Thyroid gland (tissue), 4 donors: ENCODE measurements at places on chromosomes 16 and 17. TPM values are rescaled to one million over a fixed set of nuclear protein-coding genes. Genes with fewer than 3 reads are reported as not detected.

DNA sequence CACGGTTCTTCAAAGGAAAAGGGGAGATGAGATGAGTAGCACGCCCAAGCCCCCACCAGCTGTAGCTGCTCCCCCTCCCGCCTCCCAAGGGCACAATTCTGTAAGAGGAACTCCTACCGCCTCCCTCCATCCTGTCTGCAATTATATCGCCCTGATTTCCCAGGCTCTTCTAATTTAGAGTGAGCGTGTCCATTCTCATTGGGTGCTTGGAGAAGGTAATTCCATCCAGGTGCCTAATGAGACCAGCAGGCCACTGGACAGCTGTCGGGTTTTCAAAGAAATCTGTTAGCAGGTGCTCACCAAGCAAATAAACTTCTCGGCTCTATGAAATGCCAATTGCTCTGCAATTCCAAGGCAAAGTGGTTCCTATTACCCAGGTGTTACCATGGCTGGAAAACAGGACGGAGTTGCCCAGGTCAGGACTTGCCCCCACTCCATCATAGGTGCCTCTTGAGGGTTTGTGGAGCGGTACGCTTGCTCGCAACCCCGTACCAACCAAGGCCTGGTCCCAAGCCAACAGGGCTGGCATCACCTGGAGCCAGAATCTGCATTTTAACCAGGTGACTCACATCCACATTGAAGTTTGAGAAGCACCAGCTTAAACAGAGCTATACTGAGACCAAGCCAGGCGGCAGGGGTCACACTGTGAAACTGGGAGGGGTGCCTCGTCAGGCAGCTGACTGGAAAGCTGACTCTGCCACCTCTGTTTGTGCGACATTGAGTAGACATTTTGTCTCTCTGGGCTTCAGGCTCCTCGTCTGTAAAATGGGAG lies 16.5 kb upstream of the MEAK7 start:
- peak; percentile 80 for DNase-seq

DNA sequence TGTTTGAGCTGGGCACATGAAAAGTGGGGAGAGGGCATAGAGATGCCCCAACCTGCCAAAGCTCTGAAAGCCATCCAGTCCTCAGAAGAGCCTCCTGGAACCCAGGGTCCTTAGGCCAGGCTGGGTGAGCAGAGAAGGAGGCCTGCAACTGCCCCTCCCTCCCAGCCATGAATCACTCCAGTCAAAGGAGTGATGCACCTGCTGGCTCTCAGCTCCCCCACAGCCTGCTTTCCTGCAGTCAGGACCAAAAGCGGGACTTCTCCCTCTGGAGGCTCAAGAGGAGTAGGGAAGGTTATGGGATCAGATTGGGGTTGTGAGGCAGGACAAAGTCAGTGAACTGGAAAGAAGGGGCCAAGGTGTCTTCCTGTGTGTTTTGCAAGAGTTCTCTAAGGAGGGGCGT lies 145.6 kb downstream of the TMEM132E start:
- DNase-seq, result no peak

- no peak for DNase-seq
These were observed 380.2 kb upstream of the ZFHX3 start for GRCh38 chr16:73428121-73428520.

- DNase-seq, result peak; percentile 71
These were observed 88.6 kb downstream of the USP31 start for GRCh38 chr16:23060458-23061320.

DNA sequence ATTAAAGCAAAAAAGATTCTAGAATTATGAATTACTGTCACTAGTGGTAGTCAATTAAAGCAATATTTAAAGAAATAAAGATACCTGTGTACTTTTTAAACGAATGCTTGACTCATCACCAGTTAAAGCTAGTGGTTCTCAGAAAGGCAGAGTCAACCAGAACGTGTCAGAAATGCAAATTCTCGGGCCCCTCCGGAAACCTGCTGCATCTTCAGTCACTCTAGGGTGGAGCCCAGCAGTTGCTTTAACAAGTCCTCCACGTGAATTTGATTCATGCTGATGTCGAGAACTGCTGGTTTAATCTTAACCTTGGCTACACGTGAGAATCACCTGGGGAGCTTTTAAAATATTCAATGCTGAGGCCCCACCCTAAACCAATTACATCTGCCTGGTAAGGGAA lies 169.8 kb upstream of the SDK2 start:
- no peak for DNase-seq

The GSDMA gene
- total RNA-seq, result not detected

- no peak for DNase-seq
These were observed 8.4 kb upstream of the CLDN9 start for GRCh38 chr16:3004319-3004718.

DNA sequence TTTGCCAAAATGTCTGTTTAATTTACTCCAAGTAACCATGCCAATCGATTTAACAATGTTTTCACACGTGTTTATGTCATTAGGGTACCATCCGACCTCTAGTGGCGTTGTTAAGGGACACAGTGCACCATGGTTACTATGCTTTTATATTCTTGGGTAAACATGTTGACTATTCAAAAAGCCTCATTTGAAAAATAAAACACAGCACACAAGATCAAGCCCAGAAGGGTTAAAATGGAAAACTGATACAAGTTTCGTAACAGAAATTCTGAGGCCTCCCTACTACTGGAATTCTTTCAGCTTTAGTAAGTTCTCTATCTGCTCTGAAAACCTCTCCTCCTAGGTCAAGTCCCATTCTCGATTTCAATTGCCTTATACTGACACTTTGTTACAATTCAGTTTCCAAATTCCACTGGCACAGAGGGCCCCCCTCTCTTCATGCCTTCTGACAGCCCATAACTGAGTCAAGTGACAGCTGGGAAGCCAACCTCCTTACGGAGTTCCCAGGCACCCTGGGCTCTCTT lies 2.1 kb downstream of the CFAP20 start:
- peak; percentile 13 for DNase-seq

GRCh38 chr17:66637491-66637890 lies 197.4 kb upstream of the CACNG5 start:
- no peak for DNase-seq

The KIF19 gene
- 0.94 TPM for total RNA-seq

DNA sequence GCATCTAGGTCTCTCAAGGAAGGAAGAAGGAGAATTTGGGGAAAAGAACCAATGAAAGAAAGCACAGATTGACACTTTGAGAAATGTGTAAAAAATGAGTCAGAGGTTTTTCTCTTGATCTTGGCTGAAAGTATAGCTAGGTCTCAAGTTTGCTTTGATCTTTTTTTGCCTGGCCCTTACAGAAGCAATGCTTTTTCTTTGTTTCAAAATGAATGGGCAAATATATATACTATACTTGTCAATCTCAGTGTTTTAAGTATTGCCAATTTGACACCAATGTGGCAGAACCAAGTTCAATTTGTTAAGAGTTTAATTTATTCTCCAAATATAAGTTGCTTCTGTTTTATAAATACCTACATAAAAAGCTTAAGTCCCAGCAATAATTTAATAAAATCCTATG lies 119.6 kb downstream of the PPM1E start:
- no peak for DNase-seq

The SPHK1 gene
- 13.2 TPM for total RNA-seq

The LRRC37A3 gene
- total RNA-seq, result 20.3 TPM

GRCh38 chr17:12485361-12485906 lies 180.3 kb upstream of the MYOCD start:
- no peak for DNase-seq

DNA sequence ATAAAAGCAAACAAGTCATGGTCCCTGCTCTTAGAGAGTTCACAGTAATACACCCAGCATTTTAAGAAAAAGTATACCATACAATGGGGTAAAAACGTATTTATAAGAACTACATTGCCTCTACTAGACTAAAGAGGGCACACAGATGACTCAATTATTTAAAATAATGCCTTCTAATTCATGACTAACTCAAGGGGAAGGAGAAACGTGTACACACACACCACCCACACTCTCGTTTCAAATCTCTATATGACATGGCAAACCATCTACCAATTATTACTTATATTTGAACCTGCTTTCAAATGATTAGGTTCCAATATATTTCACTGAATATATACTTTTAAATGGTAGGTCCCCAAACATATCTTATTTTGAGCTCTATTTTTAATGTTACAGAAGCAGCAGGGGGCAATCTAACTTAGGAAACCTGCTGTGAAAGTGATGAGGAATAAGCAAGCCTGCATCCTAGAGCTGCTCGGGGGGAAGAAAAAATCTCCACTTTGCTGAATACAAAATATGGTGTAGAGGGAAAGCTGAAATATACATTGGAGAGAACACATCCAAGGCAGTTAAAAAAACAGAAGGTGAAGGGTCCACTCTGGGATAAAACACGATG lies 232.4 kb upstream of the PSMD7 start:
- no peak for DNase-seq

GRCh38 chr16:21277045-21277926 lies 804 bp downstream of the CRYM start:
- no peak for DNase-seq

The RNF167 gene
- total RNA-seq, result 47.1 TPM

GRCh38 chr17:76197911-76198310 lies 42.4 kb downstream of the RNF157 start:
- DNase-seq, result peak; percentile 83

DNA sequence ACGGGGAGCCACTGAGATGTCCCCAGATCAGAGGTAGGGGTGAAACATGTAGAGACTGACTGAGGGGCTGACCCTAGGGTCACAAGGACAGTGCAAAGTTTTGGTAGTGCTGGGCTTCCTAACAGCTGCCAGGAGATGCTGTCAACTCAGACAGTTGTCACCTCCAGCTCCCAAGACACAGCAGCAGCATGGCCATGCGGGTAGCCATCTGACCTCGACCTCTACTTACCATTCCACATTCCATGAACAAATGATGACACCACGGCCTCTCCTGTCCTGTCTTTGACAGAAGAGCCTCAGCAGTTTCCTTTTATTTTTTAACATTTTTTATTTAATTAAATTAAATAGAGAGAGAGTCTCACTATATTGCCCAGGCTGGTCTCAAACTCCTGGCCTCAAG lies 65.3 kb upstream of the NFAT5 start:
- no peak for DNase-seq

The KDM6B gene
- total RNA-seq, result 12.3 TPM

DNA sequence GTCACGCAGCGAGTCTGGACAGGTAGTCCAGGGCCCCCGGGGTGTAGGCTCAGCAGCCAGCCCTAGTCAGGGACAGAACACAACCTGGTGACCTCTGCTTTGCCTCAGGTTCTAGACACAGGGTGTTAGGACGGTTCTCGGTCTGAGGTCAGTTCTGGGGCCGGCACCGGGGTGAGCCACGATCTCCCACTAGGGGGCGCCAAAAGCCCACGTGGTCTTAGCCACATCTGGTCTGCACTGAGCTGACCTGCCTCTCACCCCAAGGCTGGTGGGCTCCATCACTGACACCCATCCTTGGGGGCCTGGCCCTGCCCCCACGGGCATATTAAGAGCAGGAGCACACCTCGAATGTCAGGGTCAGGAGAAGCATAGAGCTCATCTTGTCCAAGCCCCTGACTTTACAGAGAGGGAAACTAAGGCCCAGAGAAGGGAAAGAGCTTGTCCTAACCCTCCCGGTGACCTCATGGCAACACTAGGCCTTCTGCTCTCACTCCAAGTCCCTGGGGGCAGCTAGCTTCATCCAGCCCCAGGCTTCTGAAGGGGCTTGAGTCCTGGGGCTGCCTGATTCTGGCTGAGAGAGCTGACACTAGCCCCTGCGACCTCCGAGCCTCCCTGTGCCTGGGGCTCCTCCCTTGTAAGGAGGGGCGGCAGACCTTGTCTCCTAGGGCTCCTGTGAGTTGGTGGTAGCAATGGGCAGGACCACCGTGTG lies 9.0 kb downstream of the SLC5A10 start:
- DNase-seq, result peak; percentile 80

DNA sequence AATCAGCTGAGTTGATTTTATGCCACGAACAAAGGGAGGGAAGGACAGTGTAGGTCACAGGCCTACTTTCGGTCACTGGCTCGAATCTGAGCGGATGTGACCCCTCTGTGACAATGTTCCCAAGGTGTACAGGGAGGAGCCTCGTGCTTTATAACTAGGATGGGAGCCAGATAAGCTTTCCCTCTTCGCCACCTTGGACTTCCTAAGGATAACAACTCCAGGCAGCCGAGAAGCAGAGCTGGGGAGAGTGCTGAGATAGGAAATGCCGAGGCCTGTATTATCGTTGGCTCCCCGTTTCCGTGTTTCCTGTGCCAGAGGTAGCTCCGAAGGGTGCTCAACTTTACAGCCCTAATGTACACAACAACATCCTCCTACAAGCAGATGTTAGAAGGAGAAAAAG lies 217.8 kb upstream of the IRX3 start:
- DNase-seq, result no peak

DNA sequence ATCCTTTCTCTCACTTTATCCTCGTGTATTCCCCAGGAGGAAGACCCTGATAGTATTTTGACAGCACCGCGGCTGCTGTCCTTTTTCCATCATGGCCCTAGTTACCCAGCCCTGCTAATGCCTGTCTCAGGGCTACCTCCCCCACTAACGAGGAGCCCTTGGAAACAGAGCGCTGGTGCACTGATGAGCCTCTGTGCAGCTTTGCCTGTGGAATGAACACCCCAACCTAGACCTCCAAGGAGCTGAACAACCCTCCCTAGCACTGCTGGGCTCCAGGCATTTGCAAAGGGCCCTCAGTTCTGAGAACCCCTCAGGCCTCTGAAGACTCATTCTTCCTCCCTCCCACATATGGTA lies 23.3 kb upstream of the CCL1 start:
- DNase-seq, result no peak

The CHST6 gene
- not detected for total RNA-seq
